ENCODE measurements at places on chromosomes 5 and 9. TPM values are rescaled to one million over a fixed set of nuclear protein-coding genes. Genes with fewer than 3 reads are reported as not detected.

GRCh38 chr5:75654693-75655295 lies 43.5 kb downstream of the ANKDD1B start:
- DNase-seq = no peak

DNA sequence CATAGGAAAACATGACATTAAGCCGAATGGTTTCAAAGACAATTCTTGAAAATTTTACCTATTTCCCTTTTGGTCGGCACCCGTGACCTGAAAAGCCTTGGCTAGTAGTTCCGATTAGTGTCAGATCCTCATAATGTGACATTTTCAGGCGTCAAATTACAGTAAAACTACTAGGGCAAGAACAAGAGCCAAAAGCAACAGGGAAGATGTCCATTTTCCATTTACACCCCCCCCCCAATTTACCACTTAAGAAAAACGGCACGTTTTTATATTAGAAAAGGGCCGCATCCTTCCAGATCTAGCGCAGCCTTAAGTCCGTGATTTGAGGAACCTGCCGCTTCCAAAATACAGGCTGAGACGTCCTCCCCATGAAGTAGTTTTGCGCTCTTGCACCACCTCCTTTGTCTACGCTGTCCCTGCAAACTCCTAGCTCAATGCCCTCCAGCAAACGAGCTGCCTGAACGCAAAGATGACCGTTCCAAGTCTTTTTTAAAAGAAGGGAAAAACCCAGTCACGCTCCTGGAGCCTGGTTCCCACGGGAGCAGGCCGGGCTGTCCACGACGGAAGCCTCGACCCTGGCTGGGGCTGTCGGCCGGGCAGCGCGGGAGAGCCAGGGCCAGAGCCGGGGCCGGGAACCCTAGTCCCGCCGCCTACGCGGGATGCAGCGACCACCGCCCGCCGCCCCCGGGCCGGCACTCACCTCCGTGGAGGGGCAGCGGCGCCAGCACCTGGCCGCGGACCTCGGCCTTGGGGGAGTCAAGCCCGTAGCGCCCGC lies 616 bp downstream of the RNF130 start:
- DNase-seq = peak; percentile 75

GRCh38 chr5:169095976-169096375 lies 205.0 kb downstream of the SLIT3 start:
- DNase-seq = no peak

DNA sequence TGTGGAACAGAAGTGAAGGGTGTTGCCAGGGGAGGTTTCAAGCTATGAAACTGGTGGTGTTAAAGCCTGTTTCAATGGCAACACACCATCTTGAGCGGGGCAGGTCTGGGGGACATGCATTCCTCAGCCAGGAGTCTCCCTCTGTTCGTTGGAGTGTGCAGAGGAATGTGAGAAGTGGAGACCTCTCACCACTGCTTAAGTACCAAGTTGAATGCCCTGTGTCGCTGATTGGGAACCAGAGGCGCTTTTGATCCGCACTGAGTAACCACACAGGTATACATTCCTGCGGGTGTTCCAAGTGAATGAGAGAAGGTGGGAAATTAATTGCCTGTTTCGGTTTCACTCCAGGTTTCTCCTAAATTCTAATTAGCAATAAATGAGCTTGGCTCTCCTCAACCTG lies 99.4 kb downstream of the LIX1 start:
- DNase-seq = no peak

The CCNO gene
- 3.8 TPM for total RNA-seq

The SAPCD2 gene
- total RNA-seq = 63.5 TPM

The PALM2AKAP2 gene
- not detected for total RNA-seq

The ZNF300 gene
- total RNA-seq = not detected

The SLCO6A1 gene
- total RNA-seq = not detected
